ENCODE measurements at places on chromosomes 5 and 9.

GRCh38 chr9:91677331-91677730 lies 253.7 kb upstream of the NFIL3 start:
- peak; percentile 53 for DNase-seq

- DNase-seq: no peak
Measured at GRCh38 chr9:136886610-136887597, 588 bp downstream of the TRAF2 start.

GRCh38 chr5:151214614-151215545 lies 9.0 kb downstream of the CCDC69 start:
- no peak for DNase-seq

DNA sequence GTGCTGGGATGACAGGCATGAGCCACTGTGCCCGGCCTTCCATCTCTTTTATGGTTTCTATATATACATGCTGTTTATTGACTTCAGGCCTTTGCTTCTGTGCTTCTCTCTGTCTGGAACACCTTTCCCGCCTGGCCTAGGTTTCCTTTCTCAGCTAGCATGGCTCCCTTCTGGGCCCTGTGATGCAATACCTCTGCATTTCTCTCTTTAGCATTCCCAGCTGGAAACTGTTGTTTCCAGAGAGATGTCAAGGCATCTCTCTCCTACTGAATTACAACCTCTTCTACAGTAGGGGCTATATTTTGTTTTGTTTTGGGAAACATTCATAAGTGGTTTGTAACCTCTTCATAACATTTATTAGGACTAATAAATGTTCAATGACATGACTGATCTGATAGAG lies 57.1 kb downstream of the RPS23 start:
- peak; percentile 2 for DNase-seq

GRCh38 chr5:104347119-104347708 lies 784.6 kb upstream of the NUDT12 start:
- DNase-seq: peak; percentile 52

- peak; percentile 63 for DNase-seq
Measured at GRCh38 chr5:67581203-67581602, 384.6 kb upstream of the CD180 start.

DNA sequence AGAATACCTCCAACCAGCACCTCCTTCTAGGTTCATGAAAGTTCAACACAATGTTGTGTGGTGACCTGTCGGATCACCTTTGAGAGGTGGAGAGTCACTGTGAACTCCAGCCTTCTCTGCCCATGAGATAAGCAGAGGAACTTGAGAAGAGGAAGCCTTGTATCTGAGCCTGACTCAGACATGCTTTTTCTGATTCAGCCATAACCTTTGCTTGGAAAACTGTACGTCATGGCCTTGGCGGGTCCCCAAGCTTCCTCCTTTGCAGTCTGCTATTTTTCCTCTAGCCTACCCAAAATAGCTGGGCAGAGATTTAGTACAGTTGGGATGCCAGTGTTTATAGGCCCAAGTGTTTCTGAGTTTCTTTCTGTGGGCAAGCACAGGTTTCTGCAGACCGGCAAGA lies 274.7 kb downstream of the CETN3 start:
- DNase-seq: peak; percentile 40

DNA sequence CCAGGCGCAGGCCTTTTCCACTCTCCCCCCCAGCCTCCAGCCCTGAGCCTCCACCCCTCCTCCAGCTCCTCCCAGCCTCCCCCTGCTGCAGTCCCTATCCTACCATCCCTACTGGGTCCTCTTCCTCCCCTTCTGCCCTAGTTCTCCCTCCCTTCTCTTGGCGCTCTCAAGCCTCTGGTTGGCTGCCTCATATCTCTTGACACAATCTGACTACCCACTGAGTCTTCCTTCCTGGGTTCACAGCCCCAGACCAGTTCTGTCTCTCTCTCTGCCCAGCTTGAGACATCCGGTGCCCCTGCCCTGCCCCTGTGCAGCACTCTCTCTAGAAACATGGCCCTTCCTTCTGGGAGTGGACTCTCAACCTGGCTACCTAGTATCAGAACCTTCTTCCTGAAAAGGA lies 76.2 kb downstream of the TSPAN17 start:
- no peak for DNase-seq

- DNase-seq: no peak
Measured at GRCh38 chr5:124007675-124008398, 495.9 kb downstream of the CSNK1G3 start.

DNA sequence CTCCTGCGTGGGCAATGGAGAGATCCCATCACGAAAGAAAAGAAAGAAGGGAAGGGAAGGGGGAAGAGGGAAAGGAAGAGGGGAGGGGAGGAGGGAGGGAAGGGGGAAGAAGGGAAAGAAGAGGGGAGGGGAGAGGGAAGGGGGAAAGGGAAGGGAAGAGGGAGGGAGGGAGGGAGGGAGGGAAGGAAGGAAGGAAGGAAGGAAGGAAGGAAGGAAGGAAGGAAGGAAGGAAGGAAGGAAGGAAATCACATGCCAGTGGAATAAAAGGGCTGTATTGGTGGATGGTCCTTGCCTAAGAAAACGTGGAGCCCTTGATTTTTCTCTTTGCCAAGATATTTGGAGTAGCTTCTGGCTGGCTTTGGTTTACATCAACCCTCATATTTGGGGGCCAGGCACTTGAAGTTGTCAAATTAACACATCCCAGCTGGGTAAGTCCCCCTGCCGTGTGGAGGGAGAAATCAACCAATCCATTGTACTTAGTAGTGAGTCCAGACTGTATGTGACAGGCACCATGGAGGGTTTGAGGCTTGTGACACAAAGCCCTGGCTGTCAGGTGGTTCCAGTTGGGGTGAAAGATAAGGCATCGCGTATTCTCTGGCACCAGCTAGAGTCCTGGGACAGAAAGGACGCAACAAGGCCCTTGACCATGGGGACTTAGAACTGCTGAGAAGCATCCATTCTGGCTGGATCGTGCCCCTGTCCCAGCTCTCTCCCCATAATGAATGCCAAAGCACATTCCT lies 23.7 kb downstream of the IDNK start:
- DNase-seq: no peak

DNA sequence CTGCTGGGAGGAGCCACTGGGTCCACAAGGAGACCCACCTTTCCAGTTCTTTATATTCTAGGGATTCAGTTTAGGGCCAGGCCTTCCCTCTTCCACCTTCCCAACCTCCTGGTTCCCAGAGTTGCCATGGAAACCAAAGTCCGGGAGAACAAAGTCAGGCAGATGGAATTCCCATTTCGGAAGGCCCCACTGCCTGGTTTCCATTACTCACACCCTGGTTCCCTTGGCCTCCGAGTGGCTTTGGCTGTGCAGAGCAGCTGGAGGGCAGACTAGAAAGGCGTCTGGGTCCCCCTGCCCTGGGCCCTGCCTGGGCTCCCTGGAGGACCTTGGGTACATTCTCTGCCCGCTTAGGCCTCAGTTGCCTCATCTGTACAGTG lies 136.1 kb downstream of the RGS3 start:
- DNase-seq: peak; percentile 95

- DNase-seq: no peak
Measured at GRCh38 chr5:152900332-152900731, 495.3 kb upstream of the NMUR2 start.

GRCh38 chr5:118637947-118638670 lies 350.2 kb downstream of the DTWD2 start:
- no peak for DNase-seq

GRCh38 chr5:173866858-173867679 lies 21.1 kb upstream of the CPEB4 start:
- no peak for DNase-seq

DNA sequence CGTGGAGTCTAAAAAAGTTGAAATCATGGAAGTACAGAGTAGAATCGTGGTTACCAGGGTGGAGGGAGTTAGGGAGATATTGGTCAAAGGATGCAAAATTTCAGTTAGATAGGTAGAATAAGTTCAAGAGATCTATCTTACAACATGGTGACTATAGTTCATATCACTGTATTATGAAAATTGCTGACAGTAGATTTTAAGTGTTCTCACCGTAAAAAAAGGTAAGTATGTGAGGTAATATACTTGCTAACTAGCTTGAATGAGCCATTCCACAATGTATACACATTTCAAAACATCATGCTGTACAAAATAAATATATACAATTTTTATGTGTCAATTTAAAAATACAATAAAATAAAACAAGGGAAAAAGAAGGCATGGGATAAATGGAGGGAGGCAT lies 392.1 kb downstream of the CAAP1 start:
- no peak for DNase-seq

- DNase-seq: peak; percentile 57
Measured at GRCh38 chr5:53262348-53262970, 152.9 kb upstream of the MOCS2 start.

DNA sequence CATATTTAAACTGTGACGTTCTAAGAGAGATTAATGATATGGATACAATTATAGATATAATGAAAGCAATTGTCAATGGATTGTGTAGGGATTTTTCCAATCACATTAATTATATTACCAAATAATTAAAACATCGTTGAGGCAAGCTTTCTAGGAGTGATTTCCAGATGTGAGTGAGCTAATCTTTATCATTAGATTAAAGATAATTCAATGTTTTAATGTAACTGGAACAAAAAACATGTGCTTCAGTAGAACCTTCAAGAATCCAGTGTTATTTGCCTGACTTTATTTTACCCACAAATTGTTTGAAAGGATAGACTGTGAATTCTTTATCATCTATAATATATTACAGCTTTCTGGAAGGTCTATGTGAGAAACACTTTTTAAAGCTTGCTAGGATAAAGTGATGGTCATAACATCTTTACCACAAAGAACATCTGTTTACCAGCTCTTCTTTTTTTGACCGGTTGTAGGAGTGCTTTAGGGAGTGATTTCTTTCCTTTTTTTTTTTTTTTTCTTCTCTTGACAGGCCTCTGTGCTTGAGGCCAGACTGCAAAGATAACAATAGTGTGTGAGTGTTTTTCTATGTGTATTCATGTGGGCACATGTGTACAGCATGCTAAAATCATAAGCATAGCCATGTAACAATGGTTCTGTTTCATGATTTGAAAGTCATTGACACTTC lies 35.0 kb downstream of the SNCAIP start:
- DNase-seq: peak; percentile 11

GRCh38 chr5:177232358-177232757 lies 71.2 kb downstream of the RAB24 start:
- DNase-seq: peak; percentile 6

DNA sequence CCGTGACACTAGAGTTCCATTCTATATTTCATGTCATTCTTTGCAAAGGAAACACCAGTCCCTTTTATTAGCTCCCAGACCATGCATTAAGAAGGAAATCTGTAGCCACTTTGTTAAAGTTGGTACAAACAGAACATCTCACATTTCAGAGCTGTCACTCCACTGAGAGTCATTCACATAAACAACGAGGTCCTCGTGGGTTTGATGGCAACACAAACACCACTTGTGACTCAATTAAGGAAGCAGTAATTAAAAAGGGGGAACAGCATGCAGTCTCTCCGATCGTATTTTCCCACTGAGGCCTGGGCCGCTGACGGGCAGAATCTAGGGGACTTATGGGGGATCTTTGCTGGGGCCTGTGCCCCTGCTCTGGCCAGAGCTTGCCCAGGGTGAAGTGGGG lies 94.2 kb upstream of the ZNF618 start:
- DNase-seq: no peak

DNA sequence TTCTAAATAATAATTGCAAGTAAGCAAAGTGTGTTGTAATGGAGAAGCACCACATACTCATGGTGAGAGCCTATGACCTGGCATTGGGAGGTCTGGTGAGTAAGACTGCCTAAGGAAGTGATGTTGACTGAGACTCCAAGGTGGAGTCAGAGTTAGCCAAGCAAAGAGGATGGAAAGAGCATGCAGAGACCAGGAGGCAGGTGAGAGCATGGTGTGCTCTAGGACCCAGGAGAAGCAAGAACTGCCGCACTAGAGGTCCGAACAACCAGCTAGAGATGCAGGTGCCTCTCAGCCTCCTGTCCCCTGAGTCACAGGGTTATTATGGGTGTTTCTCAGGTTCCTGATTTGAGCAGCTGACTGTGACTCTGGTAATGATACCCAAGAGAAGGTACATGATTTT lies 27.3 kb downstream of the ANP32B start:
- DNase-seq: no peak

DNA sequence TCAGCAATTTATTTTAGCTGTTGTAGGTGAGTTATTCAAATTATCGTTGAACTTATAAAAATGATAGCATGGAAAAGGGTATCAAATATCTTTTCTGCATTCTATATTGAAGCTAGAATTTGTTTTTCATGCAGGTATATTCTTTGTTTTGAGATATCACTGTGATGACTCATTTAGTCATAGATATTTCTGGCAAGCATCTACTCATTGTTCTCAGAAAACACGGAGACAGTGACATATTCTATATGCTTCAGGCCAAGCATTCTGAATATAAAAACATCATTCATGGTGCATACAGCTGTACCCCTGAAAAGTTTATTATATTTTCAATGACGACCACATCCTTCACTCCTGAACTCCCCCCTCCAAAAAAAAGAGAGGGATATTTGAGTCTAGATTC lies 150.3 kb upstream of the GRIA1 start:
- no peak for DNase-seq

DNA sequence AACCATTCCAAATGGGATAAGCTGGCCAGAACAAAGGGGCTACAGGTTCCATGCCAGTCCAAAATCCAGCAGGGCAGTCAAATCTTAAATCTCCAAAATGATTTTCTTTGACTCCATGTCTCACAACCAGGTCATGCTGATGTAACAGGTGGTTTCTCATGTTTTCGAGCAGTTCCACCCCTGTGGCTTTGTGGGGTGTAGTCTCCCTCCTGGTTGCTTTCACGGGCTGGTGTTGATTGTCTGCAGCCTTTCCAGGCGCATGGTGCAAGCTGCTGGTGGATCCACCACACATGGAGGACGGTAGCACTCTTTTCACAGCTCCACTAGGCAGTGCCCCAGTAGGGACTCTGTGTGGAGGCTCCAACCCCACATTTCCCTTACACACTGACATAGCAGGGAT lies 425.5 kb upstream of the FTMT start:
- DNase-seq: no peak

DNA sequence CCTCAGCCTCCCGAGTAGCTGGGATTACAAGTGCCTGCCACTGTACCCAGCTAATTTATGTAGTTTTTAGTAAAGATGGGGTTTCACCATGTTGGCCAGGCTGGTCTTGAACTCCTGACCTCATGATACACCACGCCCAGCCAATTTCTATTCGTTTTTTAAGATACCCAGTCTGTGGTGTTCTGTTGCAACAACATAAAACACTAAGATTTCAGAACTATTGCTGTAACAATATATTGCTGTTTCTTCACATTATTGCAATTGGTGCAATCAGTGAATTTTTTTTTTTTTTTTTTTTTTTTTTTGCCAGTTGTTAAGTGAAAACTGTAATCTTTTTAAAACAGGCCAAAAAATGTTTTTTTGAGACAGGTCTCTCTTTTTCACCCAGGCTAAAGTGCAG lies 9.9 kb downstream of the SRP19 start:
- no peak for DNase-seq

DNA sequence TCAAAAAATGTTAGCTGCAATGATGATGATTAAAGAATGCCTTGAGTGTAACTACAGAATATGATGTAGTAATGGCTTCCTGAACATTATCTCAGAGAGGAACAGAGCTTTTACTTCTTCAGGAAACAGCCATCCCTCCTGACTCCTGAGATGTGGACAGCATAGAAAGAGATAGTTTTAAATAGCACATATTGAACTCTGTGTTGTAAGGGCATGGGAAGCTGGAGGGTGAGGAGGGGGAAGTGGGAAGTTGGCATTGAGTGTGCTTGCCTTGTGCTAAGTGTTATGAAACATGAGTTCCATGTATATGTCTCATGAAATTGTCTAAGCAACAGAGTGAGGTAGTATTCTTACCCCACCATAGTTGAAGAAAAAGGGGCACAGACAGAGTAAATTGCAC lies 161.5 kb upstream of the SLC28A3 start:
- DNase-seq: no peak

GRCh38 chr9:7067169-7067568 lies 309.4 kb downstream of the KDM4C start:
- DNase-seq: no peak

- DNase-seq: peak; percentile 28
Measured at GRCh38 chr9:110241260-110241857, 14.9 kb downstream of the TXN start.
